ENCODE measurements at places on chromosomes 4 and X.

DNA sequence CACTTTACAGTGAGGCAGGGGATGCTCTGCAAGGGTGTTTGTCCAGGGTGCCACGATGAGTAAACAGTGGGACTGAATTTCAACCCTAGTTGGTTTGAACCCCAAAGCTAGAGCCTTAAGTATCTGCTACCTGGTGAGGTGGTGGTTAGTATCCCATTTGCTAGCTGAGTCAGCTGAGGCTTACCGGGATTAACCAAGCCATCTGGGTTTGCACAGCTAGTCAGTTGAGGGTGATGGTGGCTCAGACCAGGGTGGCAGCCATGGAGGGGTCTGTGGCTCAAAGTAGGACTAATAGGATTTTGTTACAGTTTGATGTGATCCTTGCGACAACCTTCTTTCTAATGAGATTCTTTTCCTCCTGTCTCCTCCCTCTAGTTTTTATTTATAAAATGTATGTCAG lies 1.9 kb downstream of the EVC start:
- no peak for DNase-seq

DNA sequence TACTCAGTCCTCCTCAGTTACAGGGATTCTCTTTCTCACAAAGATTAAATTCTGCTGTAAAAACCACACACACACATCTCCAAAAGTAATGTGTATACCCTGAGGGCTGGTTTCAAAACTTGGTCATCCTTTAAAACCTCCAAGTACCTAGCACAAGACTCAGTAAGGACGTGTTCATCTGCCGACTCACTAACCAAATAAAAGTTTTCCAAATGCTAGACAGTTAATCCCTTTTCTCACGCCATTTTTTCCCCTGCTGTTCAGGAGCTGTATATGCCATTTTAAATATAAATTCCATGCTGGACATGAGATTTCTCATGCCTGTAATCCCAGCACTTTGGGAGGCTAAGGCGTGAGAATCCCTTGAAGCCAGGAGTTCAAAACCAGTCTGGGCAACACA lies 3.9 kb upstream of the SAT1 start:
- no peak for DNase-seq

DNA sequence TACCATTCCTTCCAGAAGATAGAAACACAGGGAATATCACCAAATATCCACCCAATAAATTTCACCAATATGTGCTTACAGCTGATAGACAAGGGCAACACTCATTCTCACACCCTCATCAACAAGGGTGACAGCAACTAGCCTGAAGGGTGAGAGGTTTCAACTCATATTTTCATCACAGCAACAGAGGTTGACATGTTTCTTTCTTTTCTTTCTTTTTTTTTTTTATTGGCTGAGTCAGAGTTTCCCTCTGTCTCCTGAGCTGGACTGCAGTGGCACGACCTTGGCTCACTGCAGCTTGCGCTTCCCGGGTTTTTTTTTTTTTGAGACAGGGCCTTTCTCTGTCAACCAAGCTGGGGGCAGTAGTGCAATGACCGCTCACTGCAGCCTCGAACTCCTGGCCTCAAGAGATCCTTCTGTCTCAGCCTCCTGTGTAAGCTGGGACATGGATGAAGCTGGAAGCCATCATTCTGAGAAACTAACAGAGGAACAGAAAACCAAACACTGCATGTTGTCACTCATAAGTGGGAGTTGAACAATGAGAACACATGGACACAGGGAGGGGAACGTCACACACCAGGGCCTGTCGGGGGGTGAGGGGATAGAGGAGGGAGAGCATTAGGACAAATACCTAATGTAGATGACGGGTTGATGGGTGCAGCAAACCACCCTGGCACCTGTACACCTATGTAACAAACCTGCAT lies 27.5 kb upstream of the ASMTL start:
- DNase-seq: no peak

- no peak for DNase-seq
Observed at GRCh38 chr4:177016541-177017141, 223.9 kb upstream of the VEGFC start.

DNA sequence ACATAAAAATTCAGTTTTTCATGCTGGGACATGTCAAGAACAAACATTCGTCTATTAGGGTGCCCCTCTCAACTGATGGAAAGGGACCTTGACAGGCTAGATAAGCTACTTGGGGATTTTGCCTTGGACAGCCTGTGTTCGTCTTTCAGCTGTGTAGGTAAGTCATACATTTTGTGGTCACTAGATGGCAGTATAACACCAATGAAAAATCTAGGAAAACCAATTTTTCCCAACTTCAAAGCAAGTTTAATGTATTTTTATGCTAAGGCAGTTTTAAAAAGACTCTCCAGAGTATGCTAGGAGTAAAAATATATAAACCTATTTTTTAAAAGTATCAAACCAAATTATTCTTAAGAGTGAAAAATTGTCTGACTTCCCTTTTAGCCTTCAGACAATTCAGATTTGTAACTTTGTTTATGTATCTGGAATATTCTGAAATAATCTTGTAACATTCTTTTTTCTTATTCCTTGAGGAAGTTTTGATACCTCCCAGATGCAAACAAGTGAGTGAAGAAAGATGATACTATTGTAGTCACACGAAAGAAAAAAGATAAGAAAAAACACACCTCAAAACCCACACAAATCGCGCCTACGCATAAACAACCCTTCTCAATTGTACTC lies 158.3 kb downstream of the CPE start:
- DNase-seq: peak; percentile 9

DNA sequence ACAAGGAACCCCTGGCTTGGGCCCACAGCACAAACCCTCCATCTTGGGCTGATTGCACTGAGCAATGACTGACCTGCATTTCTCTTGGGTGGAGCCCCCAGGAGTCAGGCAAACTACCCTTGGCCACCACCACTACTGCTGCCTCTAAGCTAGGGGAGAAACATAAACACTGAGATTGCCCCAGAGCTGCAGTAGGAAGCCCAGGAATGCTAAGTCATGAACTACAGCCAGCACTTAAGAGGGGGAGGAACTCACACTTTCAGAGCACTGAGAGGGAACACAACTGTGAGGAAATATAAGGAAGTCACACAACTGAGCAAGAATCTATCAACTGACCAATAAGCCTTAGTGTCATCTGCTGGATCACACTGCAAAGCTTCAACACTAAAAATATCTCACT lies 111.6 kb upstream of the PPP3CA start:
- no peak for DNase-seq

GRCh38 chr4:38949411-38950051 lies 81.9 kb downstream of the FAM114A1 start:
- DNase-seq: no peak

GRCh38 chr4:79652232-79652631 lies 244.2 kb upstream of the GK2 start:
- no peak for DNase-seq

DNA sequence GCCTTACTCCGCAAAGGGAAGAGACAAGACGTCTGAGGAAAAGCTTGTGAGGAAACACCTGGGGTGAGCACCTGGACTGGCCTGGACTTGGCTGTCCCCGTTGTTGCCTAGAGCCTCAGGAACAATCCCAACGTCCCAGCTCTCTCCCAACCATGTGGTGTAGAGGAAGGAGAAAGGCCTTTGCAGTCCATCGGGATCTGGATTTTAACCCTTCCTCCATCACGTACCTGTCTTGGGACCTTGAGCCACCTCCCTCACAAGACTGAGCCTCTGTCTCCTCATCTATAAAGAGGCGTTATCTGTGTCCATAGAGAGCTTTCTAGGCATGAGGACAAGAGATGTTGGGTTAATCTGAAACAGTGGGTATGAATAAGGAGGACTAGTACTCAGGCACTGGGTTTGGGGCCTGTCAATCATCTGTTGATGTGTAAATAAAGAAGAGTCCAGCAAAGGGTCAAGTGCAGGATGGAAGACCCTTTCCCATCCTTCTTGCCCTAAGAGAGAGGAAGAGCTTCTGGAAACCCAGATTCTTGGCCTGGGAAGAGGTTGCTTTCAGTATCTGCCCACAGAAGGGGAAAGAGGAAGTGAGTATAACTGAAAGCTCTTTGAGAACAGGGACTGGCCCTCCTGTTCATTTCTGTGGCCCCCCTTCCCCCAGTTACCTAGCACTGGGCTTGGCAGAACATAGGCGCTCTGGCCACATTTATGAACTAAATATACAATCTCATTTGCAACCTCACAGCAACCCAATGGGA lies 137.1 kb downstream of the PJA1 start:
- DNase-seq: no peak

GRCh38 chr4:13452927-13453579 lies 31.1 kb downstream of the RAB28 start:
- DNase-seq: no peak

DNA sequence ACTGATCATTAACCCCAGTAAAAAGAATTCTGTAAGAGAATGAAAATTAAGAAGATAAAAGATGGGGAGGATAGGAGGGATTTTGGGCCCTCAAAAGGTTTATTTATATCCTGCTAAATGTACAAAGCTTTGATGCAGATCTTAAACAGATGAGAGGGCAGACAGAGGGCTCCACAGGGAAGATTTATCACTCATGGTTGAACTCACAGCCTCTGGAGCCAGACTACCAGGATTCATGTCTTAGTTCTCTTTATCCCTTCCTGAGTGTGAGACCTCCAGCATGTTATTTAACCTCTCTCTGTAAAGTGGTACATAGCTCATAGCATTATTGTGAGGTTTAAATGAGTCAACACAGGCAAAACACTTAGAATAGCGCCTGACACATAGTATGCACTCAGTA lies 74.4 kb downstream of the SOWAHB start:
- no peak for DNase-seq

DNA sequence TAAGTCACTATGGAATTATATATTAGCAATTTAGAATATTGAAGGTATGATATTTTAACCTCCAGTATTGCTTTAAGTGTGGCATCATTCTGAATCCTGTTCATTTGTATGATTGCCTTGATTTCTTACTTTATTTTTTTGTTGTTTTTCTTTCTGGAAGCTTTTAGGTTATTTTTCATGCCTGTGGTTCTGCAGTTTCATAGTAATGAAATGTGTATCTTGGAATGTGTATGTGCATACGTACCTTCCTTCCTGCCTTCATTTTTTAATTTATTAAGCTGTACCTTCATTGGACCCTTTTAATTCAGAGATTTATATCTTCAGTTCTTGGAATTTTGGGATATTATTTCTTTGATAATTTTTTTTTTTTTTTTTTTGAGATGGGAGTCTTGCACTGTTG lies 22.1 kb downstream of the CPEB2 start:
- DNase-seq: no peak

DNA sequence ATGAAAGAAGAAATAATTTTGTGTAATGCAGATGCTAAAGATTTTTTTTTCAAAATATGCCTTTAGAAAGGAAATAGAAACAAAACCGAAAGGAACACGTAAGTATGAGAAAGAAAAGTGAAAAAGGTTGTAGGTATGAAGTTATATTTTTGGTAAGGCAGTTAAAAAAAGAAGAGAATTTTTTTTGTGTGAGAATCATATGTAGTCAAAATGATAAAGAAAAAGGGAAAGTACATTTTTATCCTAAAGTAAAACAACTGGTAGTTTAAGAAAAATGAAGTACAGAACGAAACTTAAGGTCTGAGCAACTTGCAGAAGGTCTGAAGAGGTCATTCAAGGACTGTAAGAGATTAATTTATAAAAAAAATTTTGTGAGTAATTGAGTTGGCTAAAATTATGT lies 164.0 kb upstream of the TRAM1L1 start:
- no peak for DNase-seq

GRCh38 chr4:169229571-169230028 lies 41.2 kb downstream of the SH3RF1 start:
- DNase-seq: no peak

- no peak for DNase-seq
Observed at GRCh38 chrX:52262195-52262546, 77.5 kb downstream of the MAGED4 start.

DNA sequence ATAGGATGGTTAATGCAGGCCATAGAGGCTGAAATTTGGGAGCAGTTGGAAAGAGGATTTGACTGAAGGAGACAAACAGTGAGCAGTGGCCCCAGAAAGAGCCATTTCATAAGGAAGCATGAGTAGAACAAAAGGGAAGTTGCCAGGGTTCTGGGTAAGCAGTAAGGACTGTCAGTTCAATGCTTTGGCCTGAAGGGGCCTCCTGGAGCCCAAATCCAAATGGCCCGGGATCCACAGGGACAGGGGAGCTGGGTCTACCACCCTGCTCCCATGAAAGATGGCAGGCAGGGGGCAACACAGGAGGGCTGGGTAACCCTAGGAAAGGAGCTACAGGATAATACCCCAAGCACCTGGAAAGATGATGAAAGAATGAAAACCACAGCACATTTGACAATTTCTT lies 4.1 kb upstream of the INTS6L start:
- DNase-seq: no peak

DNA sequence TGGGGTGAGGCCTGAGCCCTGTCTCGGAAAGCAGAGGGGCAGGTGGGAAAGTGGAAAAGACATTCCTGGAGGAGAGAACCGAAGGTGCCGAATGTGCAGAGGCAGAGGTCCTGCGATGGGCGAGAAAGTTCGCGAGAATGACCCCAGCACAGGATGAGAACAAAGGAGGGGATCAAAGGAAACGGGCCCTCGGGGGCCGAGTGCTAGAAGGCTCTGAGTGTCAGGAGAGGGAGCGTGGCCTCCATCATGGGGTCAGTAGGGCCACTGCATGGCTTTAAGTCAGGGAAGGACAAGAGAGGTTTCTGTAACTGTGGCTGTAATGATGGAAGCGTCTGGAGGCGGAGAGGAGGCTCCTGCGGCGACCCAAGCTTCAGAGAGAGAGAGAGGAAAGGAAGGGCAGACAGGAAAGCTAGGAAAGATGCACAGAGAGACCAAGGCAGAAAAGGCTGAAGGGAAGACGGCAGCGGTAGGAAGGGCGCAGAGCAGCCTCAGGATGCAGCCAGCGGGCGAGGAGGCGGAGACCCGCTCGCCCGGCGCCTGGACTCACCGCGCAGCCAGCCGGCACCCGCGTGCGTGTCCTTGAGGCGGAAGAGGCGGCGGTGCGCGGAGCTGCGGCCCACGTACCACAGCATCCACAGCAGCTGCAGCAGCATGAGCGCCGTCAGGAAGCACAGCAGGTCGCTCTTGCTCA lies 669 bp downstream of the OTOP1 start:
- no peak for DNase-seq

- DNase-seq: no peak
Observed at GRCh38 chr4:3016961-3017360, 53.6 kb downstream of the GRK4 start.

- DNase-seq: no peak
Observed at GRCh38 chr4:145375416-145375815, 106.2 kb upstream of the SMAD1 start.

GRCh38 chr4:138904793-138905192 lies 110.8 kb upstream of the NOCT start:
- no peak for DNase-seq

- peak; percentile 33 for DNase-seq
Observed at GRCh38 chr4:105061136-105061696, 85.5 kb upstream of the TET2 start.

DNA sequence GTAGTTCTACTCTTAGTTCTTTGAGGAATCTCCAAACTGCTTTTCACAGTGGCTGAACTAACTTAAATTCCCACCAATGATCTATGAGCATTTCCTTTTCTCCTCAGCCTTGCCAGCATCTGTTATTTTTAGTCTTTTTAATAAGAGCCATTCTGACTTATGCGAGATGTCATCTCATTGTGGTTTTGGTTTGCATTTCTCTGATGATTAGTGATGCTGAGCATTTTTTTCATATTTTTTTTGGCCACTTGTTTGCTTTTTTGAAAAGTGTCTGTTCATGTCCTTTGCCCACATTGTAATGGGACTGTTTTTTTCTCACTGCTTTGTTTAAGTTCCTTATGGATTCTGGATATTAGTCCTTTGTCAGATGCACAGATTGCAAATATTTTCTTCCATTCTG lies 21.5 kb upstream of the PHKA1 start:
- no peak for DNase-seq
